ENCODE measurements at places on chromosomes 1 and 21. TPM values are rescaled to one million over a fixed set of nuclear protein-coding genes. Genes with fewer than 3 reads are reported as not detected.

SLAMF9 gene
- polyA plus RNA-seq = 0.26 TPM

GBP4 gene
- 14.5 TPM for polyA plus RNA-seq

TLCD4 gene
- polyA plus RNA-seq = 0.11 TPM

CRYBG2 gene
- 1.5 TPM for polyA plus RNA-seq

CAPN8 gene
- polyA plus RNA-seq = 0.08 TPM

LCE1F gene
- not detected for polyA plus RNA-seq

FCGR3A gene
- 35.5 TPM for polyA plus RNA-seq

LAD1 gene
- 0.96 TPM for polyA plus RNA-seq

SFN gene
- polyA plus RNA-seq = 0.27 TPM

KIAA1614 gene
- polyA plus RNA-seq = 0.50 TPM

FCAMR gene
- polyA plus RNA-seq = 0.59 TPM

CNR2 gene
- polyA plus RNA-seq = 18.2 TPM

AJAP1 gene
- polyA plus RNA-seq = 0.27 TPM

DIO1 gene
- 0.09 TPM for polyA plus RNA-seq

GLIS1 gene
- 0.26 TPM for polyA plus RNA-seq

OVAAL gene
- not detected for polyA plus RNA-seq

FMO3 gene
- polyA plus RNA-seq = 0.46 TPM

TCHHL1 gene
- not detected for polyA plus RNA-seq

WNT3A gene
- not detected for polyA plus RNA-seq

PCSK9 gene
- polyA plus RNA-seq = 0.26 TPM

Measured in spleen (tissue), 13 donors.